ENCODE measurements at places on chromosomes 3 and 15.

DNA sequence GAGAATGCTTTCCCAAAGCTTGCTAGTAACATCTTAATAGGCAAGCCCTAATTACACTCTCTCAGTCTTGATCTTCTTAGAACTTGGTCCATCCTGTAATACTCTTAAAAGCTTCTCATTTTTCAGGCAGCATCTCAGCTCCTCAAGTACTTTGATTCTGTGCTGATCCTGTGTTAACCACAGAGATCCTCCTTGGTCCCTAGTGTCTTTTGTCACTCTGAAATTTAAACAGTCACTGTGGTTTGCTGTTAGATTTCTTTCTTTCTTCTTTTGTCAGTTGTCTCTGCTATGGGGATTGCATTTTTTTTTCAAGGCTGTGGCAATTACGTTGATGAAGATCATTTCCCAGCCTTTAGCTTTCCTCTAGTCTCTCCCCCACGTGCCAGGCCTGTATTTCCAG lies 26.0 kb upstream of the UBE3A start:
- no peak for DNase-seq

GRCh38 chr3:156691920-156692319 lies 17.5 kb downstream of the TIPARP start:
- no peak for DNase-seq

DNA sequence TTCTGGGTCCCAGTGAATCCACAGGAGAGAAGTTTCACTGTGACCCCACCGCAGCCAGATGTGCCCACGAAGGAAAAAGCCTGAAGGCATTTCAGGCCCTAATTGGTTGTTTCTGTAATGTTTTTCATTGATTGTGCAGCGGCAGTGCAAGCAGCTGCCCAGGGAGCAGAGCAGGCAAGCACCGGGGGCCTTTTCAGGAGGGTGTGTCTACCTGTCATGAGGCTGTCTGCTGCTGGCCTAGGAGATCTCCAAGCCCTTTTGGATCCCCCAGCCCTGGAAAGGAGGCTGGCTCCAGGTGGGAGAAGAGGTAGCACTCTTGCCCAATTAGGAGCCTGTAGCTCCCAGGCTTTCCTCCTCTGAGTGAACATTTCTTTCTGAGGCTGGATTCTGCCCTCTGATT lies 108.8 kb downstream of the EPHB1 start:
- no peak for DNase-seq

DNA sequence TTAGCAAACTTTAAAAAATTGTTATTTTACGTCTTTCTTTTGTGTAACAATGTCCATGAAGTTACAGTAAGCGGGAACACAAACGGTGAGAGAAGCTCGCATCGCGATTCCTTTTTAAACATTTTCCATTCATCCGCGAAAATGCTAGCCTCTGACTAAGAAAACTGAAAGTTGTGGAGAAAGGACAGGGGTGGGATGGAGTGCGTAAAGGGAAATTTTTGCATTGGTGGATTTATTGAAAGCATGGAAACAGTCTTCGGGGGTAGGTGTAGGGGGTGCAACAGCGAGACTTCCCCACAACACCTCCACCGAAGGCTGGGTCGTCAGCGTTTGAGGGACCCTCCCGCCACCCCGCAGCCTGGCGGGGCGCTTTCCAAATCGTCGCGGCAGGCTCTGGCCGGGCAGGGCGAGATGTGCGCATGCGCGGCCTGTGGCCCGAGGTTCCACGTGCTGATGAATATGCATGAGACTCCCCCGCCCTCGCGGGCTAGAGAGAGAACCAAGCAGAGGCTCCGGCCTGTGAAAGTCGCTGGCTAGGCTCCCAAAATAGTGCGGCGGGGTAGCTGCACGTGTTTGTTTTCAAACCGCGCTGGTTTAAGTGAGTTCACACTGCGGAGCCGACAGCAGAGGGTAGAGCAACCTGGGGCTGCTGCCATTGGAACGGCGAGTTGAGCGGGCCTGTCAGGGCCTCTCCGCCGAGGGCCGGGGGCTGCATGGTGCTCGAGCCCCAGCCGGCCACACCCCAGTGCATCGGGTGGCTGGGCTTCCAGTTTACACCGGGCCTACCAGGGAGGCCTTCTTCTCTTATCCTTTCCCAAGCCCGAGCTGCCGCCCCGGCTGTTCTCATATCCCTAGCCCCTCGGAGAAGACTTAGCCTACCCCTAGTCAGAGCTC lies 9.9 kb downstream of the ZIC1 start:
- DNase-seq, result peak; percentile 85

DNA sequence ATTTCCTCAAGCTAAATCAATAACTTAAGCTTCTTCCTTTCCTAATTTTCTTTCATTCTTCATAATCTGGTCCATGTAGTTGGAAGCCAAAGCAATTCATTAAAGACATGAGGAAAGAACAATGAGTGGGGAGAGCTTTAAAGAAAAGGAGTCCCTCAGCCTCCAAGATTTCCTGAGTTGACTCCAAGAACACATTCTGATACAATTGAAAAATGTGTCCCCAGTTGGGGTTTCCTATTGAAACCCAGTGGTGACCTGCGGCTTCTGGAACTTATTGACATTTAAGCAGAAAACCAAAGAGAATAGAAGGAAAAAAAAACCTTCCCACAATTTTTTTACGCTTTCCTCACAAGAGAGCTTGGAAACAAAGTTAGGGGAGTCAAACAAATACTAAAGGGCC lies 37.0 kb downstream of the ATP8B4 start:
- DNase-seq, result no peak

GRCh38 chr15:99343881-99344551 lies 92.7 kb downstream of the LRRC28 start:
- no peak for DNase-seq

DNA sequence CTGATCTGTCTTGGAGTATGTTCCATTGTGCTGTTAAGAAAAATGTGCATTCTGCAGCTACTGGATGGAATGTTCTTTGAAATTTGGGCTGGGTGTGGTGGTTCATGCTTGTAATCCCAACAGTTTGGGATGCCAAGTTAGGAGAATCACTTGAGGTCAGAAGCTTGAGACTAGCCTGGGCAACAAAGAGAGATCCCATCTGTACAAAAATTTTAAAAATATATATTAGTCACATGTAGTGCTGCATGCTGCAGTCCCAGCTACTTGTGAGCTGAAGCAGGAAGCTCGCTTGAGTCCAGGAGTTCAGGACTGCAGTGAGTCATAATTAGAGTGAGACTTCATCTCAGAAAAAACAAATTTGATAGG lies 62.8 kb upstream of the PLSCR4 start:
- no peak for DNase-seq

DNA sequence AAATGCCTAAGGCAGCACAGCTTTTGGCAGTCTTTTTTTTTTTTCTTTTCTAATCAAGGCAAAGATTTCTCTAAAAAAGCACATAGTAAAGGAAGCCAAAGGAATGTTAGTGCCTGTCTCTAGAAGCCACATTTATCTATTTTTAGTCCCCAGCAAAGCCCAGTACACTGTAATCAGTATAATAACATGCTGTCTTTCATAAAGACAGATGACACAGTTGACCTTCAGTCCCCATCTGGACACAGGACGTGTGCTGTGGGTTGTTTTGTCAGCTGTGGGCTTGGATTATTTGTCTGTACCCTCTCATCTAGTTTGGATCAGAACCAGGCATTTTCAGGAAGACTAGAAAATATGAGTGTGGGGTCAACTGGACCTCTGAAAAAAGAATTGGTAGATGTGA lies 110.4 kb upstream of the CTNNB1 start:
- DNase-seq, result no peak

DNA sequence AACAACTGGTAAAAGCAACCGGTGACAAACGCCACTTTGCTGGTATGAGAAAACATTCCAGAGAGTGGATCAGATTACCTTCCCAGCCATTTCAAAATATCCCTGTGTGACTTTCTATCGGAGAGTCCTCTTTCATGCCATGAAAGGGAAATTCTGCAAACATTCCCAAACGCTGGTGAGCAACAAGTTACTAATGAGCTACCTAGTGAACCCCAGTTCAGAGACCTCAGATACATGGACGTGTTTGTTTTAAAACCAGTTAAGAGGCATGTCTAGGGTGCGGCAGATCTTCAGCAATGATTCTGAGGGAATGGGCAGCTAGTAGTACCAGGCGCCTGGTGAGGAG lies 418.2 kb upstream of the NR2F2 start:
- no peak for DNase-seq

DNA sequence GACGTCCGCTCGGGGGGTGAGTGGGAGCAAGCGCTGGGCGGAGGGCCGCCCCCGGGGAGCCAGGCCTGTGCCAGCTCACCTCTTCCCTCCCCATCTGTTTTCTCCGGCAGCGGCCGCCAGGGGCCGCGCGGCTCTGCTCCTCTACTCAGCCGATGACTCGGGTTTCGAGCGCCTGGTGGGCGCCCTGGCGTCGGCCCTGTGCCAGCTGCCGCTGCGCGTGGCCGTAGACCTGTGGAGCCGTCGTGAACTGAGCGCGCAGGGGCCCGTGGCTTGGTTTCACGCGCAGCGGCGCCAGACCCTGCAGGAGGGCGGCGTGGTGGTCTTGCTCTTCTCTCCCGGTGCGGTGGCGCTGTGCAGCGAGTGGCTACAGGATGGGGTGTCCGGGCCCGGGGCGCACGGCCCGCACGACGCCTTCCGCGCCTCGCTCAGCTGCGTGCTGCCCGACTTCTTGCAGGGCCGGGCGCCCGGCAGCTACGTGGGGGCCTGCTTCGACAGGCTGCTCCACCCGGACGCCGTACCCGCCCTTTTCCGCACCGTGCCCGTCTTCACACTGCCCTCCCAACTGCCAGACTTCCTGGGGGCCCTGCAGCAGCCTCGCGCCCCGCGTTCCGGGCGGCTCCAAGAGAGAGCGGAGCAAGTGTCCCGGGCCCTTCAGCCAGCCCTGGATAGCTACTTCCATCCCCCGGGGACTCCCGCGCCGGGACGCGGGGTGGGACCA lies 632 bp upstream of the CRELD1 start:
- DNase-seq, result peak; percentile 84

Data from left hindlimb (tissue), 1 donor.